ENCODE measurements at places on chromosomes 3 and 15.

- DNase-seq = no peak
These were observed 2.0 kb downstream of the NGLY1 start for GRCh38 chr3:25781145-25781757.

DNA sequence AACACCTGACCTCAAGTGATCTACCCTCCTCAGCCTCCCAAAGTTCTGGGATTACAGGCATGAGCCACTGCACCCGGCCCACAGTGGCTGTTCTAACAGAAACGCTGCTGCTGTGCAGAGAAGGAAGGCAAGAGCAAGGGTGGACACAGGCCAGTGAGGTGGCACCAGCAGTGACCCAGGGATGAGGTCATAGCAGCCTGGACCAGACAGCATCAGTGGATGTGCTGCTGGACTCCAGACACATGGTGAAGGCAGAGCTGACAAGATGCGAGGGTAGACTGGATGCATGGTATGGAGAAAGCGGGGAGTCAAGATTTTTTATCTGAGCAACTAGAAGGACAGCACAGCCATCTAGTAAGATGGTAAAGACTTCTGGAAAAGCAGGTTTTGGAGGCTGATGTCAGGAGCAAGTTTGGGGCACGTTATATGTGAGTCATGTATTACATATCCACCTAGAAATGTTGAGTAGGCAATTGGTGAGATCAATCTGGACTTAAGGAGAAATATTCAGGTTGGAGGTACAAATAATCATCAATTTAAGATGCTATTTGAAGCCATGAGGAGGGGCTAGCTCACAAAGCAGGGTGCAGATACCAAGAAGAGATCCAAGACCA, 22.1 kb upstream of the TJP1 start:
- DNase-seq = no peak

DNA sequence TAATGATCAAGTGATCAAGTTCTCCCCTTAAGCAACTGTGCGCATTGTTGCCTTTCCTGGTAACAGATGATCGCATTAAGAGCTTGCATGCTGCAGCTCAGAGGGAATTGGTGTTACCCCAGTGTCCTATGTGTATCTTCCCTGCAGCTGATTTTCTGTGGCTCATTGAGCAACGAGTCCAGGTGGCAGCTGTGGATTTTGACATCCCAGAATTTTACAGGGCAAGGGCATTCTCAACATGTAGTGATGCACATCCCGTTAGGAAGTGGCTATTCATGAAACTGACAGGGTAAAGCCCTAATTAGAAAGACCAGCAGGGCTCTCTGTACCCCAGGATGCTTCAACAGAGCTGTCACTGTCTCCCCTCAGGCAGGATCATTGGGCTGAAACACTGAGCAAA, 232.8 kb downstream of the AGBL1 start:
- DNase-seq = no peak

- DNase-seq = no peak
These were observed 121.1 kb upstream of the GOLIM4 start for GRCh38 chr3:168216851-168217250.

- DNase-seq = no peak
These were observed 11.6 kb upstream of the SLC6A20 start for GRCh38 chr3:45807681-45808540.

GRCh38 chr15:27250223-27250622, 279.2 kb downstream of the GABRG3 start:
- DNase-seq = no peak

DNA sequence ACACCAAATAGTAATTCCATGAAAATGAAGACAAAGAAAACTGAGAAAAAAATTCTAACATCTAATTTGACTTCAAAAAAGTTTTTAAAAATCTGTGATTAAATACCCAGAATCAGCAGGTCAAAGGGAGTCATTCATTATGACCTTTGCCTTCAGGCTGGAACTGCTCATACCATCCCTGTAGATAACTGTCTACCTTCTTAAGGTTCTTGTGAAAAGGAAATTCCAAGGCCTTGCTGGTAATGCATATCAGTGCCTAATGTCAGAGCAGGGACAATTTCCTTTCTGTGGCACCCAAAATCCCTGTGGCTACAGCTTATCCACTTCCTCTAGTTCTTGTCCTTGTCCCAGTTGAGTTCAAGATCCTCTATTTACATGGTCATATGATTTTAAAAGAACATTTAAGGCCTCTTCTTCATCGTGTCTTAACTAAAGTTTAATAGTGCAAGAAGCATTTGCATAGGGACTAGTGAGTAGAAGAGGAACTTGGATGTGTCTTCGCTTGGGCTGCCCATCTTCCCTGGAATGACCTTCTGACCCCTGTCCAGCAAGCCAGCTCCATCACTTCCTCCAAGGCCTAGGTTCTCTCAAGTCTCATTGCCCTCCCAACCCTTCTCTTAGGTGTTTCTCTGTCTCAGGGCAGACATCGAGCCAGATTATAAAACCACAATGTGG, 8.7 kb upstream of the PLCL2 start:
- DNase-seq = no peak

DNA sequence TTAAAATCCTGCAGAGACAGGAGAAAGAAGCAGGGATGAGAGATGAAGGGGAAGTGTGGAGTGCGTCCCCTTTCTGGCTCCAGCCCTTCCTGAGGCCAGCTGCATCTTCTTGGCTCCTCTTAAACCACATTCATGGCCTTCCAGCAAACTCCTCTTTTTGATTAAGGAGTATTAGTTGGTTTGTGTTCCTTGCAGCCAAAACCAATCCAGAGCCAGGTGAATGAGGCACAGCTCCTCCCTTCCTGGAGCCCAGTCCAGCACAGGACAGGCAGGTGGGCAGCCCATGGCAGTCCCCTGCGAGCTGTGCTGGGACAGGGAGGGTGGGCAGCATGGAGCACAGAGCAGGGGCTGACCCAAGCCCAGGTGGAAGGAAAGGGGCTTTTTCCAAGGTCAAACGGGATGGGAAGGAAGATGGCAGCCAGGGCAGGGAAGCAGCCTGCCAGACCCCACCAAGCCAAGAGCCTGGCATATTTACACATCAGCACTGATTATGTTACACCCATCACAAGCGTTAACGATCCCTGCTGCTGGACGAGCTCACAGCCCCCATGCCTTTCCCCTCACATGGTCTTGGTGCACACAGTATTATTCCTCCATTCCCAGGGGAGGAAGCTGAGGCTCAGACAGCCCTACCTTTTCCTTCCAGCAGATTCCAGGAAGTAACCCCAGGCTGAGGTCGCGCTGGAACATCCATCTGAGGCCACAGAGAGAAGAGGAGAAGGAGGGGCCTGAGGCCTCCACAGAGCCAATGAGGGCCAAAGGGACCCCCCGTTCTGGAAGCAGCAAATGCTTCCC, 175.6 kb downstream of the SMAD6 start:
- no peak for DNase-seq
